ENCODE measurements at places on chromosomes 7 and 10.
A peak's percentile ranks its signal among the peaks of the same experiment; 100 is the strongest.

DNA sequence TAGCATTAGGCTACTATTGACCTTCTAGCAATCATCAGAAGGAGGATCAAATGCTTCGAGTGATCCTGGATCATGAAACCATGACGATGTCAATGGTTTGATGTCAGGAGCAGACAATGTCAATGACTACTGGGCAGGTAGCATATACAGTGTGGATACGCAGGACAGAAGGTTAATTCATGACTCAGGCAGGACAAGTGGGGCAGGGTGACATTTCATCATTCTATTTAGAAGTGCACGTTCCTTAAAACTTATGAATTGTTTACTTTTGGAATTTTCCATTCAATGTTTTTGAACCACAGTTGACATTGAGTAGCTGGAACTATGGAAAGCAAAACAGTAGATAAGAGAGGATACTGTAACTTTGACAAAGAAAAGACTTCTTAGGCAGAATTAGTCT lies 140.8 kb downstream of the TSPAN12 start:
- DNase-seq = no peak

GRCh38 chr10:89494068-89494467 lies 41.3 kb downstream of the SLC16A12 start:
- no peak for DNase-seq

- DNase-seq = no peak
Measured at GRCh38 chr10:30115626-30115940, 56.2 kb upstream of the JCAD start.

DNA sequence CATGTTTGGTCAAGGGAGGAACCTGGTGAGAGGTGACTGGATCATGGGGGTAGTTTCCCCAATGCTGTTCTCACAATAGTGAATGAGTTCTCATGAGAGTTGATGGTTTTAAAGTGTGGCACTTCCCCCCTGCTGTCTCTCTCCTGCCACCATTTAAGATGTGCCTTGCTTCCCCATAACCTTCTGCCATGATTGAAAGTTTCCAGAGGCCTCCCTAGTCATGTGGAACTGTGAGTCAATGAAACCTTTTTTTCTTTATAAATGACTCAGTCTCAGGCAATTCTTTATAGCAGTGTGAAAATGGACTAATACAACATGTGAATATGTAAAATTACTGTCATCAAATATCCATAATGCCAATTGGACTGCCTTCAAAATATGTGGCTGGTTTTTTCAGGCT lies 165.5 kb upstream of the TARP start:
- DNase-seq = no peak

GRCh38 chr10:103246324-103246723 lies 637 bp downstream of the RPEL1 start:
- DNase-seq = no peak

- DNase-seq = no peak
Measured at GRCh38 chr10:49139028-49139845, 5.4 kb upstream of the FAM170B start.

DNA sequence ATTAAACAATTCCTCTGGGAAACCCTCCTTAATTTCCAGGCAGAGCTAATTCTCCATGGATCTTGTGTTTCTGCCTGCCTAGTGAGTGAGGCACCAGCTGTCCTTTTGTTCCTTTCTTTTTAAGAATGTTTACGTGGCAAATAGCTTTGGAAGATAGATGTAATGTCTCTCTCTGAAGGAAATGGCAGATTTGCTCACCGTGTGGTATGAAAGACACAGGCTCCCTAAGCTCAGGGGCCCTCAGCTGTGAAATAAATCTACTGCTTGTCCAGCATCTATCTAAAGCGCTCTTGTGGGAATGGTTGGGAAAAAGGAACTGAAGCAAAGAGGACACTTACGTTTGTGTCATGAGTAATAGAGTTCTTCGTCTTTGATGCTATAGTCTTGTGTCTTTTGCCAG lies 64.6 kb downstream of the FAS start:
- no peak for DNase-seq

GRCh38 chr10:86970162-86970981 lies 2.1 kb downstream of the ADIRF start:
- no peak for DNase-seq

DNA sequence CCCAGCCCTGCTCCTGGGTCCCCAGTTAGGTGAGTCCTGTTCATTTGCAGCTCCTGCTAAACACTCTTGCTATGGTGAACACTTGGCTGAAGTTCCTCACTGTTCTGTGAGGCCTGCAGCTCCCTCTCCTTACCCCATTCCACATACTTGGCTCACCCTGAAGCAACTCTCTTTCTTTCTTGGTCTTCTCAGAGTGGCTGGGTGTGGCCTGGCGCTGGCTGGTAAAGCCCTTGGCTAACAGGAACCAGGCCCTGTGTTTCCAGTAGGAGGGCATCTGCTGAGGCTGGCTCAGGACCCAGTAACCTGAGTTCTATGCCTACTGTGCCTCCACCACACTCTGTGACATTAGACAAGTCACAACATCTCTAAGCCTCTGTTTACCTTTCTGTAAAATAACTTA lies 53.1 kb upstream of the COL13A1 start:
- DNase-seq = no peak

GRCh38 chr10:76341740-76342139 lies 910.3 kb downstream of the LRMDA start:
- no peak for DNase-seq

DNA sequence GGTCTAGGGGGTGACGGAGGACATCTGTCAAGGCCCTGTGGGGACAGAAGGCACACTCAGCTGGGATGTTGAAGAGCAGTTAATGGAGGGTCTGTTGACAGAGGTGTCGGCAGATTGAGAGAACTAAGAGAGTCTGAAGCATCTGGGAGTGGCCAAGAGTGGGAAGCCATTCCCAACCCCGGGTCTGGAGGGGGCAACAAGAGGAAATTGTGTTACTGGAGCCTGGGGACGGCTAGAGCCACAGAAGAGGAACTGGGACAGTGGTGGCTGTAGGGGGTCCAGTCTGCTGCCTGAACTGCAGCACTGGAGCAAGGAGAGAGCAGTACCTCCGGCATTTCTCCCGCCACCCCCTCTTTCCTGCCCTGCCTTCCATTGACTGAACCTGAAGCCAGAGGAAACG lies 136.6 kb downstream of the CHN2 start:
- no peak for DNase-seq

DNA sequence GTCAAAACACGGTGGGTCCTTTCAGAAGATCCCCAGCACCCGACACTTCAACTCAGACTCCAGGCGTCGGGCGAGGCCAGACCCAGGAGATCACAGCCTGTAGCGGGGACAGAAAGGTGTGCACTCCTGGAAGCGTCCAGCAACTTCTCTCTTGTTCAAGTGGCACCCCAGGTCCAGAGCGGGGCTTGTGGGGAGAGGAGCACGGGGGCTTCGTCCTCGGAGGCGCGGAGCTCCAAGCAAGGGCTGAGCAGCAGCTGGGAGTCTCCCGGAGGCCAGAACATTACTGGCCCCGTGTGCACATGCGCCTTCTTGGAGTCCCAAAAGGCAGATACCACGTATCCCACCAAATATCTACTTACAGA lies 54.9 kb downstream of the ZRANB1 start:
- DNase-seq = no peak

DNA sequence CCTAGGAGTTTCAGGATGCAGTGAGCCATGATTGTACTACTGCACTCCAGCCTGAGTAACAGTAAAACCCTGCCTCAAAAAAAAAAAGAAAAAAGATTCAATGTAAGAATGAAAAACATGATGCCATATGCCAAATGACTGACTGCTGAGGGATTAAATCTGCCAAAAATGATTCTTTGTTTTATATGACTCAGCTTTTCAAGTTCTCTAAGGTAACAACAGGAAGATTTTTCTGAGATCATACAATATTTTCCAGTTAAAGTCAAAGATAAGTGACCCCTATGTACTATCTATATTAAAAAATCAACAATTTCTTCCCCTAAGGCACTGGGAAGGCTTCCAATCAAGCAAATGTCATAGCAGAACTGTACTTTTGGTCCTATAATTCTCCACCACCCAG lies 271.2 kb upstream of the IMMP2L start:
- no peak for DNase-seq

DNA sequence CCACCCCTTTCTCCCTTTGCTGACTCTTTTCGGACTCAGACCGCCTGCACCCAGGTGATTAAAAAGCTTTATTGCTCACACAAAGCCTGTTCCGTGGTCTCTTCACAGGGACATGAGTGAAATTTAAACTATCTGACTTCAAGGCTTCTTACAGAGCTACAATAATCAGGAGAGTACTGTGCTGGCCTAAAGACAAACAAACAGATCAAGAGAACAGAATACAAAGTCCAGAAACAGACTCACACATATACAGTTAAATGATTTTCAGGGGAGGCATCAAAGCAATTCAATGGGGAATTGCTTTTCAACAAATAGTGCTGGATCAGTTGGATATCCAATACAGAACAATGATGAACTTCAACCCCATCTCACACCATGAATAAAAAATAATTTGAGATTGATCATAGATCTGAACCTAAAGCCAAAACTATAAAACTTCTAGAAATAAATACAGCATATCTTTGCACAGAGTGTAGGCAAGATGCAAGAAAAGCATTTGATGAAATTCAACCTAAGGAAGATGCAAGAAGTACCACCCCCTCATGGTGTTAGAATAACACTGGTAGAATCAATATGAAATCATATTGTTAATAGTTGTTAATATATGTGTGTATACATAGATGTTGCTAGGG lies 96.5 kb downstream of the ZFAND4 start:
- no peak for DNase-seq

GRCh38 chr10:128209862-128210214 lies 83.6 kb upstream of the MKI67 start:
- DNase-seq = no peak

DNA sequence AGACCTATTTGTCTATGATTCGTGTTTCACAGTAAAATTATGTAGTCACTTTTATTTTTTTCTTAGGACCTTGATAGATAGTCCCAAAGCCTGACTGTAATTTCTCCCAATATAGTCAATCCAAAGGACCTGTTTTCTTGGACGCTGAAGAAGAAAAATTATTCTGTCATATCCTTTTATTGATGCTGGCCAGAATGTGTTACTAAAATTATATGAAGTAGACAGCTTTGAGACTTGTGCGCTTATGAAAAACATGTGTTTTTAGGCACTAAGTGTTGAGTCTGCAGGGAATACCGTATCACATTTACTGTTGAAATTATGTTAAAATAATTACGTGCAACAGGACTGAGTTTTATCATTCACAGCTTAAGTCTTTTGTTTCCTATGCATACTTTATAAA lies 17.9 kb downstream of the TES start:
- DNase-seq = no peak

- DNase-seq = no peak
Measured at GRCh38 chr10:118944959-118945633, 84.4 kb upstream of the NANOS1 start.

DNA sequence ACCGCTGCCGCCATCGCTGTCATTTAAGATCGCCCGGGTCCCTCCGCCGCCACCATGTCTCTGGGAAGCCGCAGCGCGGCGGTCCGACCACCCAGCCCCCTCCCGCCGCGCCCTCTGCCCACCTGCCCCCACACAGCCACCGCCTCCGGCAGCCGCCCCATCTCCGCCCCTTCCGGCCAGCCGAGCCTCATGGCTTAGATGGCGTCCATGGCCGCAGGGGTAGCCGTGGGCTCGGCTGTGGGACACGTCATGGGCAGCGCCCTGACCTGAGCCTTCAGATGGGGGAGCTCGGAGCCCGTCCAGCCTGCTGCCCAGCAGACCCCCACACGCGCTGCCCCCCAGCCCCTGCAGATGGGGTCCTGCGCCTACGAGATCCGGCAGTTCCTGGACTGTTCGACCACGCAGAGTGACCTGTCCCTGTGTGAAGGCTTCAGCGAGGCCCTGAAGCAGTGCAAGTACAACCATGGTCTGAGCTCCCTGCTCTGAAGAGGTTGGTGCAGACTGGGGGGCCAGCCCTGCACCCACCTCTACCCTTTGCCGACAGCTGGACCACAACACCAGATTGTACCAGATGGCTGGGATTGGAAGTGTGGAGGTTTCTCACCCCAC lies 38.0 kb upstream of the TARP start:
- DNase-seq = no peak

- no peak for DNase-seq
Measured at GRCh38 chr7:38329340-38329739, 55.9 kb upstream of the TARP start.

- DNase-seq = no peak
Measured at GRCh38 chr7:2358968-2359527, 4.4 kb downstream of the EIF3B start.

DNA sequence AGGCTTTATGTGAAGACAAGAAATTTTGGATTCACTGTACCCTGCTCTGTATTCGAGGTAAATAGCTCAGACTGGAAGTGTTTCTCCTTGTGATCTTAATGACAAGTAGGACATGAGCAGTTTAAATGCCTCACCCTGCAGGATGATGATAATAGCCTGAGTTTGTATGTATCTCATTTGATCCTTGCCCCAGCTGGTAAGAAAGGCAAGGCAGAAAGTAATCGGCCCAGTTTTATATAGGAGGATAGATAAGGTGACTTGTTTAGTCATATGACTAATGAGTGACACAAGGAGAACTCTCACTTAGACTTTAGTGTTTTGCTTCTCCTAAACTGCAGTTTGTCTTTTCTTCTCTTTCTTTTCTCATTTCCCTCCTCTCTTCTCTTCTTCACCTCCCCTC lies 372.6 kb downstream of the PHF14 start:
- no peak for DNase-seq

- DNase-seq = peak; percentile 67
Measured at GRCh38 chr7:41029072-41029499, 673.8 kb downstream of the INHBA start.

DNA sequence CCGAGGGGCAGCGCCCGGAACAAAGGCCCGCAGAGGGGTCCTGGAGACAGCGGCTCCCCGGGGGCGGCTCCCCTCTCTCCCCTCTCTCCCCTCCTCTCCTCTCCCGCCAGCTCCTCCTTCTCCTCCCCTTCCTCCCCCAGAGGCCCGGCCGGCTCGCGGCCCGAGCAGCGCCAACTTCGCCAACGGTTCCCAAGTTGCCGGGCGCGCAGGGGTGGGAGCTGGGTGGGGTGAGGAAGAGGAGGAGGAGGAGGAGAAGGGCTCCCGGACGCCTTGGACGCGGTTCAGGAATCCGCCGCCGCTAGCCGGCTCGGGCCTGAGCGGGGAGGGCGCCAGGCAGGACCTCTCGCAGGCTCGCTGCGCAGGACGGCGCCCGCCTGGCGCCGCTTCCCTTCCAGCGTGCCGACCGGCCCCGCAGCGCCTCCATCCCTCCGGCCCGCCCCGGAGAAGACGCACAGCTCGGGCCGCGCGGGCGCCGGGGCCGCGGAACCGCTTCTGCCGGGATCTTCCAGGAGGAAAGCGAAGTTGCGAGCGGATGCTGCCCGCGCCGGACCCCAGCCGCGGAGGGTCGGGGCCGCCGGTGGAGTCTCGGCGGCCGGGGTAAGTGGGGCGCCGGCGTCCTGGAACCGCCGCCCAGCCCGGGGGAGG lies at the start of gene CHST3:
Gene CHST3, plus strand, starts transcription at position 298 of the 645 bp plus-strand sequence. CDS start 41,448 bp downstream, outside the sequence.
- DNase-seq = no peak

- no peak for DNase-seq
Measured at GRCh38 chr10:4053940-4054339, 268.9 kb upstream of the KLF6 start.
